ENCODE measurements at places on chromosomes 13 and 19.

GRCh38 chr13:99307247-99307646, at the start of gene GPR183:
GPR183 (minus strand) TSS chr13:99307399; CDS start chr13:99296145, 11,254 bp downstream.
- no peak for DNase-seq

- no peak for DNase-seq
Observed at GRCh38 chr13:20426766-20427448, 98.8 kb downstream of the CRYL1 start.

DNA sequence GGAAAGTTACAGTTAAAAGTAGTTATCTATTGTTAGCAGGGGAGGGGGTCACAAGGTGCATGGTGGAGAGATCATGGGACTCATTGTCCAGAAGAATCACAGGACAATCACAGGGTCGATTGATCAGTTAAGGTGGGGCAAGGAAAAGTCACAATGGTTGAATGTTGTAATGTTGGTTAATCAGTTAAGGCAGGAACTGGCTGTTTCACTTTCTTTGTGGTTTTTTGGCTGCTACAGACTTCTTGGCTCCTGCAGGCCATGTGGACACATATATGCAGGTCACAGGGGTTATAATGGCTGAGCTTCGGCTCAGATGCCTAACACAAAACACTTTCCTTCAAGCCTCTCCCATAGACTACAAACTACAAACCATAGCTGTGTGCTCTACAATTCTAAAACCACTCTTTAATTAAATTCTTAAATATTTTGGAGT, 6.9 kb upstream of the ZNF431 start:
- no peak for DNase-seq

GRCh38 chr13:23769401-23769800, 119.8 kb downstream of the MIPEP start:
- DNase-seq: no peak

- no peak for DNase-seq
Observed at GRCh38 chr19:12864721-12865715, 16.2 kb downstream of the DNASE2 start.

DNA sequence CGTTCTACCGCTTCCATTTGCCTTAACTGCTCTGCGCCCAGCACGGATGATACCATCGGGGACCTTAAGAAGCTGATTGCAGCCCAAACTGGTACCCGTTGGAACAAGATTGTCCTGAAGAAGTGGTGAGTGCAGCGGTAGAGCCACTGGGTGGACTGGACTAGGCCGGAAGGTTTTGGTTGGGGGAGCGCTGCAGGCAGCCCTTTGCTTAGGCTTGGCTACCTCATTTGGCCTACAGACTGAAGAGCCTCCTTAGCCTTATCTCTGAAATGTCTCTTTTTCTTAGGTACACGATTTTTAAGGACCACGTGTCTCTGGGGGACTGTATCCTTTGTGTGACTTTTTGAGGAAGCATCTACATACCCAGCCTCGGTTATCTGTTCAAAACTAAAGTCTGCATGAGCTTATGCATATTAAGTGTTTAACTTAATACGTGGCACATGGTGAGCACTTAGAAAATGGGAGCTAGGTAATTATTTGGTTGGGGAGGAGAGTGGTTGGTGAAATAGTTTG, 889 bp downstream of the UBL5 start:
- DNase-seq: no peak

GRCh38 chr19:16417660-16418596, 53.8 kb downstream of the EPS15L1 start:
- DNase-seq: peak; percentile 32

DNA sequence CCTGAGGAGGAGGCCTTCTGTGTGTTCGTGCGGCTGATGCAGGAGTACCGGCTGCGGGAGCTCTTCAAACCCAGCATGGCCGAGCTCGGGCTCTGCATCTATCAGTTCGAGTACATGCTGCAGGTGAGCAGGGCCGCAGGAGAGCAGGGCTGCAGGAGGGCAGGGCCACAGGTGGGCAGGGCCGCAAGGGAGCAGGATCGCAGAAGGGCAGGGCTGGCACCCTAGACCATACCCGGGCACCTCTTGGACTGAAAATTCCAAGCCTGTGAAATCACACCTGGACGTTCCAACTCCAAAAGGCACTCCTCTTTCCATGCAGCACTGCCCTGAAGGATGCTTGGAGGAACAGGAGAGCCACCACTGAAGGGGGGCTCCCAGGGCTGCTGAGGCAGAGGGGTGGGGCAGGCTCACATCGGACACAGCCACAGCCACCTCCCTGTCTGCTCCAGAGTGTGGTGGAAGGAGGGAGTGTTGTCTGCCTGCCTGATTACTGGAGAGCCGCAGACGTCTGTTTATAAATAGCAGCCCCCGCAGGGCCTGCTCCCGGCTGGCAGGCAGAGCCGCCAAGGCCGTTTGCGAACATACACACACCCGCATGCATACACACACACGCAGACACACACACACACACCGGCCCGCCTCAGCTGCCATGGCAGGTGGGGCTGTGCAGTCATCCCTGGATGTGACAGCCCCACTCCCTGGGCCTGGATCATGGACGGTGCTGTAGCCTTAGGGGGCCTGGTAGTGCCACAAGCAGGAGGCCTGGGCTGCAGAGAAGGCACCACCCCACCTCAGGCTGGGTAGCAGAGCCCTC, 20.2 kb downstream of the EVI5L start:
- no peak for DNase-seq

- no peak for DNase-seq
Observed at GRCh38 chr13:72379581-72379980, 347.8 kb downstream of the MZT1 start.

- no peak for DNase-seq
Observed at GRCh38 chr19:48386981-48387380, 4.4 kb downstream of the KDELR1 start.

GRCh38 chr19:604355-604754, 14.7 kb downstream of the HCN2 start:
- DNase-seq: no peak

DNA sequence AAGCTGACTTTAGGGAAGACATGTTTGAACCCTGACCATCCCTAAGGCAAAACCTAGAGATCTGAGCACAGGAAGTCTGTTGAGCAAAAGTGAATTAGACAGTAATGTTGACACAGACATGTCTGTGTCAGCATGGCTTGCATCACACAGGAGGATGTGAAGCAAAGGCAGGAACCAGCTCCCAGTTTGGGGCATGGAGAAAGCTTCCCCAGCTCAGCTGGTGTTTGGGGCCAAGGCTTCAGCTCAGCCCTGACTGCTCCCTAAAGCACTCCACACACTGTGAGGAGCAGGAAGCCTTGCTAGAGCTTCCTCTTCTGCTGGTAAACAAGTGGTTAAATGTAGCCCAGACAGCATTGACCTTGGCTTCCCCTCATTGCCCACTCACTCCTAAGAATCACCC, 153.8 kb upstream of the UBL3 start:
- DNase-seq: no peak

DNA sequence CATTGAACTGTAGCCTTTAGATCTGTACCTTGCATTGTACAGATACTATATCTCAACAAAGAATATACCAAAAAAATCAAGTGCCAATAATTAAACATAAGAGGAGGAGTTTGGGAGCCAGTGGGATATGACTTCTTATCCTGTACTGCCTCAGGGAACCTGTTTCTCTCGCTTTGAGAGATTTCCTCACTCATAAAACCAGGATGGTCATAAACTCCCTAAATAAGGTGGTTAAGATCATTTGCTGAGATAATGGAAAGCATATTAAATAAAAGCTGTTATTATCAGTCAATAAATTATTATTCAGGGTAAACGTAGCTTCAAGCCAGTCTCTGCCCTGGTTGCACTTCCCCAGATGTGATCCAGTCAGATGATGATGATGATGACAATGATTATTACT, 17.0 kb downstream of the OPA3 start:
- DNase-seq: no peak

DNA sequence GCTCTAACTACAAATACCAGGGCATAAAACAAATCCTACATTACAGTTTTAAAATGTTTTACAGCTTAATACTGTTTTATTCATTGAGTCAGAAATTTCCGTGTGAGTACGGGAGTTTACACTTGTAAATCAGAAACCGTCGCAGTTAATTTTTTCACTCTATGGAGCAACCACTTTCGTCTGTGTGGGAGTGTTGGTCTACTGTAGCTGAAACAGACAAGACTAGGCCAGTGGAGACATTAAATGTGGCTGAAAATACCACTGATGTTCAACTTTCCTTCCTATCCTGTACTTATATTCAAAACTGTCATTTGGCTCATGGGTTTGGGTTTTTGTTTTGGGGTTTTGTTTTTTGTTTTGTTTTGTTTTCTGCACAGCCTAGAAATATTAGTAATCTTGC, 268.7 kb downstream of the DCT start:
- no peak for DNase-seq

DNA sequence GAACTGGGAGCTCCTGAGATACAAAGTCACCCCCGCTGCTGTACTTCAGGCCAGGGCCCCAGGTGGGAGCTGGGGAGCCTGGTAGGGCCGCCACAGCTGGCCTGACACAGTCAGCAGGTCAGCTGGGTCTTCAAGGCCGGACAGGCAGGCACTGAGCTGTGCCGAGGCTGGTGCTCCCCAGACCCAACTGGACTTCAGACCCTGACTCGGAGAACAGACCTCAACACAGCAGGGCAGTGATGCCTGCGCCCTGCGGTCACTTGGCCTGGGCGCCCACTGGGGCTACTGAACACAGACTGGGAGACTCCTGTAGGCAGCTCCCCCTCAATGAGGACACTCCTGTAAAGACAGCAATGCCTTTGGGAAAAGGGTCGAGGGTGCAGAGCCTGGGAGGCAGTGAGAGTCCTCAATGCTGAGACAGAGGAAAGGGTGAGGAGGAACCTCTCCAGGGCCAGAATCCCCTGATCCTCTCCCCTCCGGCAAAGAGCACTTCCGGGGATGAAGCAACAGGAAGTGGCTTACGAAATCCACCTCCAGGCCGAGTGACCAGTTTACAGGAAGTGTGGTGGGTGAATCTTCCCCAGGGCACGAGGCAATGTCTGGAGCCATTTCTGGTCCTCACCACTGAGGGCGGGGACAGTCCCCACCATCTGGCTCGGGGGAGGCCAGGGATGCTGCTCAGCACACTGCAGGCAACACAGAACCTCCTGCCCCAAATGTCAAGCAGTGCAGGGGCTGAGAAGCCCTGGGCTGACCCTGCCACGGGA, 40.8 kb upstream of the ISYNA1 start:
- no peak for DNase-seq

DNA sequence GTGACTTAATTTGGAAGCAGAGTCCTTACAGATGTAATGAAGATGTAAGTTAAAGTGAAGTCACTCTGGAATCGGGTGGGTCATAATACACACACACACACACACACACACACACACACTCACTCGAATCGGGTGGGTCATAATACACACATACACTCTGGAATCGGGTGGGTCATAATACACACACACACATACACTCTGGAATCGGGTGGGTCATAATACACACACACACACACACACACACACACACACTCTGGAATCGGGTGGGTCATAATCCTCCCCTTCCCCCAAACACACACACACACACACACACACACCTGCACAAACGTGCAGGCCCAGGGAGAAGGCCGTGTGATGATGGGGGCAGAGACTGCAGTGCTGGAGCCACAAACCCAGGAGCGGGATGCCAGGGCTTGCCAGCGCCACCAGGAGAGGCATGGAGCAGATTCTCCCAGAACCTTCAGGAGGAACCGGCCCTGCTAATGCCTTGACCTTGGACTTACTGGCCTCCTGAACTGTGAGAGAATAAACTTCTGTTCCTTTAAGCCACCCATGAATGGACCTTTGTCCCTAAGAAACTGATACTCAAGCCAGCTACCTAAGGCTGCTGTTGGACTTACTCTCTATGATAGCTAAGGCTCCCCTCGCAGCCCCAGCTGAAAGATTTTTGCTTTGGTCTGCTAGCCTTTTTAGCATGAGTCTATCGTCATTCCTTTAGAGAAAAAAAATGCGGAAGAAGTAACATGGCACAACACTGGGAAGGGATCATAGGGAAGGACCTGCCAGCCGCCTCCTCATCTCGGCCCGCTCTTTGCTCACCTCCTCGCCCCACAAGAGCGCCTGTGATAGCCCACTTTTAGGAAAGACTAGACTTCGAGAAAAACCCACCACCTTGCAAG, 136.2 kb upstream of the RNF113B start:
- no peak for DNase-seq

DNA sequence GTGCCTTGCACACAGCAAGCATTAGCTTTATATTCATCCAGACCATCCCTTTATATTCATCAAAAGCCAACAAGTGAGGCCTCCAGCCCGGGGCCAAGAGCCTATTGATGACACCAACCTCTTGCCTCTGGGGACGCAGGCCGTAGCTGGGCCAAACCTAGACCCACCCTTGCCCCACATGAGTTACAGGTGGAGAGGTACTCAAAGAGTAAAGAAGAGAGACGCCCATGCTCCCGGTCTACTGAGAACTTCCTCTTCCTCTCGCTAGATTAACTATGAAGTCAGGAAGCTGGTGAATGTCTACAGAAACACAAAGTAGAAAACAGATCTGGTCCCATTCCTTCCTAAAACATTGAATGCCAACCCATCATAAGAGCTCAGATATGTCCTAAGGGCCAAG, 3.8 kb upstream of the MLNR start:
- no peak for DNase-seq

DNA sequence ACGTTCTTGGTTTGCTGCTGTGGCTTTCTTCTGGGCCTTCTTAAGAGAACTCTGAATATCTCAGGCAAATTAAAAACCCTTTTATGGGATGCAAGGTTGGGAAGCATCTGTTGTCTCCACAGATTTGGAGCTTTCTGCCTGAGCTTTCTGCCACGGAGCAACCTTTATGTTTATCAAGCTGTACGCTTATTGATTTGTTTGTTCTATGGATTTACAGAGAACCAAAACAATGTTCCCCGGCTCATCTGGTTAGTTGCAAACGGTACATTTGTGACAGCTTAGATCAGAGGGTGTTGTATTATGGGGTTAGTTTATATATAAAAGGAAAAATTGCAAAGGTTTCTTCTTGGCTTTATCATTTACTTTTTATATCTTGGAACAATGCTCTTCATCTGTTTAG, 479.6 kb downstream of the DIAPH3 start:
- no peak for DNase-seq

DNA sequence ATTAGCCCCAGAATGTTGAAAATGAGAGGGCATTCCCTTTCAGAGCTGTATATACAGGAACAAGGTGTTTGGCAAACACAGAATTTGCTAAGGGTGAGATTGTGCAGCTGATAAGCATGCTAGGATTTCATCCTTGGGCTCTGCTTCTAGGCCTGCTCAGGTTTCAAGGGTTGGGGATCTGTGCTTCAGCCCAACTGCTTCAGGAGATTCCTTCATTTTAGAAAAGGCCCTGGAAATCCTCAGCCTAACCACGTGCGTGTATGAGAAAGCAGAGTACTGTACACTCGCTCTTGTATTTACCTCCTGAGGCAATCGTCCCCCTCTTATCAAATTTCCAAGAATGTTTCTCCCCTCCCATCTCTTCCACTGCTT, 291.6 kb upstream of the ARGLU1 start:
- DNase-seq: no peak

Measured in NCI-H1436 (cell line).